Pulmonary artery endothelial cell (primary cell): ENCODE measurements at places on chromosomes 4 and X.

- DNase-seq, result no peak
Observed at GRCh38 chrX:4622486-4623167, 909.2 kb upstream of the PRKX start.

DNA sequence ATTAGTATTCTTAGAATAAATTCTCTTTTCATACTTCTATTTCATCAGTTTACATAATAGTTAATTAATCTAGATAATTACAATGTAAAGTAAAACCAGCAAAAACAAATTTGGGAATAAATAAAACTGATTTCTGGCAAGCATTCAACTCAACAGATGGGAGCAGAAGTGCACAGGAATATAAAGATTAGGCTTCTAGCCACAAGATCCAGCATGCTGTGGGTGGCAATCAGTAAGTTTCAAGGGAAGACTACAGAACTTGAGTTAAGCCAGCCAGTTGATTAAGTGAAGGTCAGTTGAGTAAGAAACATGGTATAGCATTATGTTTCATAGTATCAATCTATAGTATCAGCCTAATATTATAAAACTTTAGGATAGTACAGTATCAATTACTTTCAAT is 324.2 kb upstream of the AADAT start:
- no peak for DNase-seq

GRCh38 chr4:56744030-56744429 is 62.9 kb upstream of the HOPX start:
- DNase-seq, result no peak

GRCh38 chrX:98379134-98379533 is 1495.4 kb downstream of the RPA4 start:
- no peak for DNase-seq

DNA sequence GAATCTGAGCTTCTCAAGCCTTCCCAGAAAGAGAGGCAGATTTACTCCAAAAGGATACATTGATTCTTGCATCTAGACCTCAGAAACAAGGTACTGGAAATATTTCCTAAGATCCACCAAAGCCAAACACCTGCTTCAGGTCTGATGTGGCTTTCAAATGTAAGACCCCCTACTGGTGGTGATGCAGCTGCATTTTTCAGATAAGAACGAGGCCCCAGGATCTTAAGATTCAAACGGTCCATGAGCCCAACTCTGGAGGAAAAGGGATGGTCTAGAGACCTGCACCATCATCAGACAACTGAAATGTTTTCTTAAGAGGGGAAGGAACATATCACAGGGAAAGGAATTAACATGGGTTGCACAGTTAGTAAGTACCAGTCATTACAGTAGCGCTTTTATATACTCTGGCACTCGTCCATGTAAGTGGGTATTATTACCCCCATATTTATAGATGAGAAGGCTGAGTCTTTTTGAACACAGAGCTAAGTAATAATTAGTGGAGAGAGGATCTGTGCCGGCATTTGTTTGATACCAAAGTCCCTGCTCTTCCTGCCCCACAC is 73.7 kb downstream of the LEF1 start:
- no peak for DNase-seq

DNA sequence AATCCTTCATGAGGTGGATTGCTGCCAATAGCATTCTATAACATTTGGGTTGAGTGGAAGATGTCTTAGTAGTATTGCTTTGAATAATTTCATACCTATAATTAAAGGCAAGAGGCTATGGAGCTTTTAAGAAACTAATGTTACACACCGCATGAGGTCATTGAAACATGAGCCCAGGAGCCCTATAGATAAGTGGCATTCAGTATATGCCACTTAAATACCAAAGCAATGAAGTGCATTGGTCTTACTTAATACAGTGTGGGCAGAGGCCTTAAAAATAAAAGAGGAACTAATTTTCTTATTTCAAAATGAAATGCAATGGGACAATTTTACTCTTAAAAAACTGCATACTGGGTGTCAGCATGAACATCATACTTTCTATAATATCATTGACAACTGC is 47.5 kb downstream of the SPATA18 start:
- no peak for DNase-seq

- no peak for DNase-seq
Observed at GRCh38 chr4:11423465-11423864, 5.2 kb downstream of the HS3ST1 start.

- no peak for DNase-seq
Observed at GRCh38 chr4:121041307-121042090, 30.8 kb downstream of the NDNF start.

DNA sequence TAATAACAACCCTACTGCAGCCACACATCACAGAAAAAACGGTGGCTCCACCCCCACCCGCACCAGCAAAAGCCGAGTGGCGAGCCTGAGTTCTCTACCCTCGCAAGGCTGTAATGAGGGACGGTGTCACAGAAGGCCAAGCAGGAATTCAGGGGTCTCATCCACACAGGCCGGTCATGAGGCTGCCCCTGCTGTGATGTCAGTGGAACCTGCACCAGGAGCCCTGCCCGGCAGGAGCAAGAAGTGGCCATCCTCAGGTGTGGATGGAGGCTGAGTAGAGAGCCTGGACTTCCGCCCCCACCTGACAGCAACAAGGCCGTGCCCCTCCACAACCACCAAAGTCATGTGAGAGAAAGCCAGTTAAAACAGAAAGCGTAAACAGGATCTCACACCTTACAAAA is 20.6 kb downstream of the LYAR start:
- no peak for DNase-seq

DNA sequence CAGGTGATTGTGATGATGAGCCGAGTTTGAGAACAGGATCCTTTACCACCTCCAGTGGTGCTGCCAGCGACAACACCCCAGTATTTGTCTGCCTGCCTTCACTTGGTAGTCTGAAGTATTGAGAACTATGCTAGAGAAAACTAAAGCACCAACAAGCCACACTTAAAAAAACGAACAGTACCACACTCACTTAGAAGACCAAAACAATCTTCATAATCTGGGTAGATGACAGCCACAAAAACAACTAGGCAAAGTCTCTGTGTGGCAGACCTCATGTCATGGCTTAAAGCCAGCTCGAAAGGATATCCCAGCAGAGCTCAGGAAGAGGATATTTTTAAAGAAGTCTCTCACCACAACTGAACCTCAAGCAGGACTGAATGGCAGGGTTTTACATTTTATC is 236.0 kb downstream of the GPC3 start:
- no peak for DNase-seq

GRCh38 chr4:139420652-139421051 is 33.3 kb upstream of the RAB33B start:
- no peak for DNase-seq

DNA sequence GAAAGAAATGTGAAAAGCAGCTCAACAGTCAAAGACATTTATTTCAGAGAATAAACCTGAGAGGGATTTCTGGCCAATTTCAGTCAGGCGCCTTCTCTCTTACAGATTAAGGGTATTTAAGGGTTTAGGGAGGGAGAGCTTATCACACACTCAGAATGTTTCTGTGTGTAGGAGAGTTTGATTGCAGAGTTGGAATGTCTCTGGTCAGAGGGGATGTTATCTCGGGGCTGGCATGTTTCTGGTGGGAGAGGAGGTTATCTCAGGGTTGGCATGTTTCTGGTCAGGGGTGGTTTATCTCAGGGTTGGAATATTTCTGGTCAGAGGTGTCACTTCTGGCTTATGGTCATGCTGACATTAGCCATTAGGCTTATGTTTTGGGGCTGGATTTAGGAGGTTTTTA is 1920.5 kb upstream of the PCDH7 start:
- no peak for DNase-seq

DNA sequence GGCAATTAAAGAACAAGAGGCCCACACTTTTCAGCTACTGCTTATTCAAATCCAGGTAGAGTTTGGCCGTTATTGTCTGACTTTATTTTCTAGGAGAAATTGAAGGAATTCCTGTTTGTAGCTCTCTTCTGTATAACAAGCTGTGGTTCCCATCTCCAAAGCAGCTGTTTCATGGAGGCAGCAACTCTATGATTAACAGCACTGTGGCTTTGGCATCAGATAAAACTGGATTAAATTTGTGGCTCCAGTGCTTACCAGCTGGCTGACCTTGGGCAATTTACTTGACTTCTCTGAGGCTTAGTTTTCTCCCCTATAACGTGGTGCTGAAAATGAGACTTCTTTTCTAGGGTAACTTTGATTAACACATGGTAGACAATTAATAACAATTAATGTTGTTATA is 28.1 kb downstream of the SLC30A9 start:
- DNase-seq, result no peak

DNA sequence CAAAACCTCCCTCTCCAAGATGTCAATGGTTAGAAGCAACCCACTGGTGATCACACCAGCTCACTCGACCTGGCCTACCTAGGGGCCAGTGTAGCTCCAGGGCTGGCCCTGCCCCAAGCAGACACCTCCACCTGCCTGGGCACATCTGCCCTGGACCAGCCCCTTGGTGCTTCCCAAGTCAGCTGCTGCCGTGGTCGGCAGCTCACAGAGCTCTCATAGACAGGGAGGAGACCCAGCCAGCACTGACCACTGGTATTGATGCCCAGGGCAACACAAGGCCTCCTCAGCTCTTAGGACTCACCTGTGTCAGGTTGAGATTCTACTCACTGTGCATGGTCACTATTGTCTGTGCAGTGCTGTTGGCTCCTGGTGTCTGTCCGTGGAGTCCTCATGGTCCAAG is 51.7 kb downstream of the SEPSECS start:
- no peak for DNase-seq

GRCh38 chr4:7351014-7351413 is 83.7 kb downstream of the PSAPL1 start:
- DNase-seq, result no peak
